Activated CD8-positive, alpha-beta T cell treated with anti-CD3 and anti-CD28 coated beads, Interleukin-2, amount 10 ng/mL, durations not matched to agents 7 days and 5 days (primary cell): ENCODE measurements at places on chromosomes 3 and 15. TPM values are rescaled to one million over a fixed set of nuclear protein-coding genes. Genes with fewer than 3 reads are reported as not detected.
A peak's percentile ranks its signal among the peaks of the same experiment; 100 is the strongest.

- no peak for DNase-seq
- H3K4me1 ChIP-seq, result no peaks in the 10 kb centered on the region
- no peak overlapping the region for H3K4me3 ChIP-seq
- H3K36me3 ChIP-seq, result no peaks in the 10 kb centered on the region
- H3K27ac ChIP-seq, result no peak overlapping the region
These were observed 32.1 kb upstream of the TMEM207 start for GRCh38 chr3:190481779-190482178.

- peaks cover 6% of the 10 kb centered on the region for H3K4me1 ChIP-seq
- peaks cover 41% of the 10 kb centered on the region for H3K36me3 ChIP-seq
- H3K4me3 ChIP-seq, result no peak overlapping the region
- DNase-seq, result no peak
- no peaks in the 10 kb centered on the region for H3K27me3 ChIP-seq
These were observed 11.0 kb downstream of the LIMD1 start for GRCh38 chr3:45605534-45605933.

DNA sequence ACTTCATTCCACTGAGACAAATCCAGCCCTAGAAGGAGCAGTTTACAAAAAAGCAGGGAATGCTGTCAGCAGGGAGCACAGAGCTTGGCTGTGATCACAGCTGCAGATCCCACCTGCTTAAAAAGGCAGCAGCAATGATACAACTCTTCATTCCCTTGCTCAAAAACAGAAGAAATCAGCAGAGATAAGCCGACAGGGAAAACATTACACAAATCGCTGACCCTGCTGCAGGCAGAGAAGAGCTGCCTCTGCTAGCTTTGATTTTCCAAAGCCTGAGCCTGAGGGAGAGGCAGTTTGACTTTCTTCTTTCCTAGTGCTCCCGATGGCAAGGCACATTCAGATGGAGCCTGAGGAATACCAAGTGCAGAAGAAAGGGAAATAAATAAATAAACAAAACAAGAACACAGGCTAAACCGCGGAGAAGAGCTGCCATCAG, 80.2 kb downstream of the SHQ1 start:
- no peak overlapping the region for H3K27ac ChIP-seq
- H3K4me3 ChIP-seq, result no peak overlapping the region
- no peaks in the 10 kb centered on the region for H3K27me3 ChIP-seq
- H3K4me1 ChIP-seq, result peaks cover 10% of the 10 kb centered on the region
- H3K36me3 ChIP-seq, result peaks cover 30% of the 10 kb centered on the region
- DNase-seq, result no peak

- peaks cover 40% of the 10 kb centered on the region for H3K36me3 ChIP-seq
- H3K4me3 ChIP-seq, result no peak overlapping the region
- no peak overlapping the region for H3K27ac ChIP-seq
These were observed 33.0 kb upstream of the TEX264 start for GRCh38 chr3:51637941-51638471.

DNA sequence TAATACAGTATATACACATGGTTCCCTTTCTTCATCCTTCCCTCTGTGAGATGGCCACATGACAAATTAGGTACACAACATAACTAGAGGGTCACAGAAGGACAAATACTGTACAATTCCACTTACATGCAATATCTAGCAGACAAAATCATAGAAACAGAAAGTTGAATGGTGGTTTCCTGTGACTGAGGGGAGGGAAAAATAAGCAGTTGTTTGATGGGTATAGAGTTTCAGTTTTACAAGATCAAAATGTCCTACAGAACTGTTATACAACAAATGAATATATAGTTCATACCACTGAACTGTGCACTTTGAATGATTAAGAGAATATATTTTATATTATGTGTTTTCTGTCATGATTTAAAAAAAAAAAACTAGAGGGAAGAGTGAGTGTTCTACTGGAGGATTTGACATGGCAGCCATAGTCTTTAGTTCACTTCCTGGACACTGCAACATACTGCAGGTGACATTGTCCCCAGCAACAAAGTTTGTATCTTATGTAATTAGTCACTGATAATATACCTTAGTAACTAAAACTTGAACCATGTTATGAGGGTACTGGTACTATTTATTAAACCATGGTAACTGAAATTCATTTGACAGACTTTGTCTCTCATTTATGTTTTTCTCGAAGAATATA, 37.2 kb downstream of the CCDC54 start:
- DNase-seq, result no peak
- H3K27ac ChIP-seq, result peak overlapping the region; percentile 68
- peaks cover 12% of the 10 kb centered on the region for H3K4me1 ChIP-seq
- no peak overlapping the region for H3K4me3 ChIP-seq
- peaks cover 2% of the 10 kb centered on the region for H3K27me3 ChIP-seq

DNA sequence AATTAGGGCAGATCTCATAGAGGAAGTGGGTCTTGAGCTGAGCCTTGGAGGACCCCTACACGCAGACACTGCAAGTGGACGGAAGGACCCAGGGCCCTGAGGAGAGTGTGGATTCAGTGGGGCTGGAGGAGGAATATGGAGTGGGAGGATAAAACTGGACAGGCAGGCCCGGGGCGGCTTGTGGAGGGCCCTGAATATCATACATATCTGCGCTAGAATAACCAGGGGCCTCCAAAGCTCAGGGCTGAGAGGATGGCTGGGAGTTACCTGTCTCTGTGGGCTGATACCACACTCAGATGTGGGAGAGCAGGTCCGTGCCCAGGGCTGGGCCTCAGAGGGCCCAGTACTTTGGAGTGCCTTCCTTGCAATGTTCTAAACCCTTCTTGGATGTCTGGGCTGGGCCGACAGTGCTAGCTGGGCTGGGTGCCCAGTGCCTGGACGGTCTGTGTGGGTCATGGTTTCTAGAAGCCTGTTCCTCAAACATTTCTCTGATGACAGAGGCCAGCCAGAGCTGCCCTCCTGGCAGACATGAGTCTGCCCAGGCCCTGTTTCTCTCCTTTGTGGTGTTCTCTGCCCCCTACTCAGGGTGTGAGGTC, 29.6 kb downstream of the CHRD start:
- DNase-seq, result no peak

DNA sequence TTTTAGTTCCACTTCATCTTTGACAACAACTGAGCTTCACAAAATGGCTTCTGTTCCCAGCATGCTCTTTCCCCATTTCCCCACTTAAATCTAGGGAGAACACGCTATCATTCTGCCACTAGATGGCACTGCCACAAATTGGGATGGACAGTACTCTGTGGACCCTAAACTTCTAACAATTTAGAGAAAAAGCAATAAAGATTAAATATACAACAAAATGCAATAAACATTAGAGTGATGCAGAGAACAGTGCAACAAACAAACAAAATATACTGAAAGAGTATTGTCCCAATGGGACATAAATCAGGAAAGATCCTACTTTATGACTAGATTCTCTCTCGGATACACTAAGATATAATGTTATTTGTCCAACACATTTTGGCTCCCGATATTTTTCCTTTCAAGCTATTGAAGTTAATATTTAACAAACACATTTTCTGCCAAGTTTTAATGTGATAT, 169.7 kb upstream of the TMCO5A start:
- H3K4me1 ChIP-seq, result peaks cover 6% of the 10 kb centered on the region
- no peak overlapping the region for H3K27ac ChIP-seq
- no peaks in the 10 kb centered on the region for H3K36me3 ChIP-seq

DNA sequence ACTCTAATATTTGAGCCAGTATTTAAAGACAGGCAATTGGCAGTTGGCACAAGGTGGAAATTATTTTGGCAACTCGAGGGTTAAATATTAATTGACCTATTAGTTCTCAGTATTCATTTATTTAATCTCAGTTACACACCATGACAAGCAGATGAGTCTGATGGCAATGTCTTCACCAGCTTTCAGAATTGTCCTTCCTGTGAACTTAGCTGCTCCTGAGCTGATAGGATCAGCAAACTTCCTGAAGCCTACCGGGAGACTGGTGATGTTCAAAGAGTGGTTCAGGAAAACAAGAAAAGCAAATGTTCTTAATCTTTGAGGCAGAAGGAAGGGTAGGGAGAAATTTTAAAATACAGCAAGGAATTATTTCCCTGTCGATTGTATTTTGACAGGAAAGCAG, 522.2 kb downstream of the SOX2 start:
- H3K36me3 ChIP-seq, result no peaks in the 10 kb centered on the region
- no peaks in the 10 kb centered on the region for H3K4me1 ChIP-seq
- H3K27me3 ChIP-seq, result no peaks in the 10 kb centered on the region

FGF12 gene
- total RNA-seq, result not detected

- DNase-seq, result no peak
- H3K27ac ChIP-seq, result no peak overlapping the region
- H3K4me3 ChIP-seq, result no peak overlapping the region
- H3K4me1 ChIP-seq, result no peaks in the 10 kb centered on the region
- no peaks in the 10 kb centered on the region for H3K27me3 ChIP-seq
These were observed 23.4 kb upstream of the GALNT15 start for GRCh38 chr3:16151109-16151508.

GRCh38 chr3:2790266-2790815, 319.8 kb downstream of the IL5RA start:
- no peak overlapping the region for H3K27ac ChIP-seq
- no peaks in the 10 kb centered on the region for H3K27me3 ChIP-seq
- H3K4me1 ChIP-seq, result no peaks in the 10 kb centered on the region
- no peak overlapping the region for H3K4me3 ChIP-seq
- no peaks in the 10 kb centered on the region for H3K36me3 ChIP-seq

CRYGS gene
- total RNA-seq, result 4.6 TPM

DNA sequence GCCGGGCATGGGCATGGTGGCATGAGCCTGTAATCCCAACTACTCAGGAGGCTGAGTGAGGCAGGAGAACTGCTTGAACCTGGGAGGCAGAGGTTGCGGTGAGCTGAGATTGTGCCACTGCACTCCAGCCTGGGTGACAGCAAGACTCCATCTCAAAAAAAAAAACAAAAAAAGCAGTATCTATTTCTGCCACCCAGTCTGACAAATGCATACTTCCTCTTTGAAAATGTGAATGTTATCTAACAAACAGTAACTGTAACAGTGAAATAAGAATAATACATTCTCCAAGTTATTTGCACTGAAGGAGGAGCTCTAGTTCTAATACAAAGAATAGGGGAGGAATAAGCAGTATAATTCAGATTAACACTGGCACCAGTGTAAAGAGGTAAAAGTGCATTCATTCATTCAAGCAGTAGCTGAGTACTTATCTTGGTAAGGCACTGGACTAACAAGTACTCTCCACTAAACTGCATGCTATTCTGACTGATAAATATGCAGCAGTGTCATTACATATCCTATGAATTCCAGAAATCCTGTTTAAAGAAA, 12.9 kb downstream of the VPS13C start:
- peaks cover 12% of the 10 kb centered on the region for H3K36me3 ChIP-seq
- no peak overlapping the region for H3K27ac ChIP-seq
- no peaks in the 10 kb centered on the region for H3K27me3 ChIP-seq
- no peak for DNase-seq
